ENCODE measurements at places on chromosomes 11 and 22.

GRCh38 chr11:78248191-78248590 is 59.5 kb downstream of the USP35 start:
- DNase-seq, result no peak

- DNase-seq, result no peak
These were observed 98.9 kb downstream of the MICAL3 start for GRCh38 chr22:17925431-17925841.

DNA sequence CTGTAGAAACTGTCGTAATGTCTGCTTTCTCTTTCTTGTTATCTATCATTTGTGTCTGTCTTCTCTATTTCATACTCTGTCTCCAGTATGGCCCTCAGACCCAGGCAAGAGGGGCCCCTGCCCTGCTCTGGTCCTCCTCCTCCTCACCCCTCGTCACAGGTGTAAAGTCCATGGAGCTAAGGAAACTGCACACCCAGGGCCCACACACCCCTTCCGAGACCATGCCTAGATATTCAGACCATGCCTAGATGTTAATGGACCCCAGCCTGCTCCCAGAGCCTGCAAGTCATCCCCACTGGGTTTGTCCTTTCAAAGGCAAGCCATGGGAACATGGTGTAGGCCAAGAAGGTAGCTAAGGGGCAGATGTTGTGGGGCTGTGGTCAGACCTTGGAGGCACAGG is 24.1 kb upstream of the ANO1 start:
- DNase-seq, result no peak

DNA sequence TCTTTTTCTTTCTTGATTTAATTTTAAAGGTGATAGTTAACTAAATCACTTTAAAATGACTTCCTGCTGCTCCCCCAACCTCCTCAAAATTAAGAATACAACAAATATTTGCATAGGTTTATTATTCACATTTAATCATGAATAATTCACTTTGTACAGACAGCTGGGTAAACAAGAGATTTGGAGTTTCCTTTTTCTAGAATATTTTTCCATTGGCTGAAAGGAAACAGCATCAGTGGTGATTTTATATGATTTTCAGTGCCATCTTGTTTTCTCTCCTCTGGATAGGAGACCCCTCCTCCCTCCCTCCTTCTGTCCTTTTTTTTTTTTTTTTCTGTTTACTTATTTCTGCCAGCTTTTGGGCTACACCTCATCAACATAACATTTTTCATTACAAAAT is 60.5 kb downstream of the LIF start:
- no peak for DNase-seq

DNA sequence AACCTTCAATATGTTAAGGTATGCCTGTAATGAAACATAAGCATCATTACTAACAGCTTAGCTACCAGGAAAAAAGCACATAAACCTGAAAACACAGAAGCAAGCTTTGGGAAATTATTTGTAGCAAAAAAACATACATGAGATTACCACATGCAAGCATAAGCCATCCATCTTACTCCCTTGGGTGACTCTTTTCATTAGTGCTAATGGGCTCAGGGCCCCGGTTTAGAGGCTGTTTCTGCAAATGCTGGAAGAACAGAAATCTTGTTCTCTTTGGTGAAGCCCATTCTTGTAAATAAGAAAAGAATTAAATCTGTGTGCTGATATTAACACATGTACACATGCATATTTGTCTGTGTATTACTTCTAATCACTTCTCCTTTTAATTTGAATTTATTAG is 314.3 kb downstream of the TTC28 start:
- no peak for DNase-seq

DNA sequence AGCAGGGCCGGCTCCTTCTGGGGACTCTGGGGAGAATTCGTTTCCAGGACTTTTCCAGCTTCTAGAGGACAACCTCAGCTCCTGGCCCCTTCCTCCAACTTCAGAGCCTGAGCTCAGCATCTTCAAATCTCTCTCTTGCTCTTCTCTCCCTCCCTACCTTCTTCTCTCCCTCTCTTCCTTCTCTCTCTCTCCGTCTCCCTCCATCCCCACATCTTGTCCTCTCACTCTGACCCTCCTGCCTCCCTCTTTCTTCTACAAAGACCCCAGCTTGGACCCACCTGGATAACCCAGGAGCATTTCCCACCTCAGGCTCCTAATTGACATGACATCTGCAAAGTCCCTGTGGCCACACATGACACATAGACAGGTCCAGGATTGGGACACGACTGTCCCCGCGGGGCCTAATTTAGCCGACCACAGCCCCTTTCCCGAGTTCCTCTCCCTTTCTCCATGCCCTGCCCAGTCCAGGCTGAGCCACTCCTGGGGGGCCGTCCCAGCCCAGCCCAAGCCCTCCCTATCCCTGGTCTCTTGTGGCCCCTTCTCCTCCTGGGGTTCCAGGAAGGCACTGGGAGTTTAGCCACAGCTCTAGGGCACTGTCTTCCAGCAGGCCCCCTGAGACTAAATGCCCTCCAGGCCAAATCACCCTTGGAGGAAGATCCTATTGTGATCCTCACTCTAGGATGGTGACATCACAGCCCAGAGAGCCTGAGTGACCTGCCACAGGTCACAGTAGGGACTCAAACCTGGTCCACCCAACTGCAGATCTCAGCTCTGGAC is 36.9 kb downstream of the IGLL5 start:
- no peak for DNase-seq

- DNase-seq, result no peak
These were observed 73.4 kb upstream of the PARVG start for GRCh38 chr22:44107340-44107739.

DNA sequence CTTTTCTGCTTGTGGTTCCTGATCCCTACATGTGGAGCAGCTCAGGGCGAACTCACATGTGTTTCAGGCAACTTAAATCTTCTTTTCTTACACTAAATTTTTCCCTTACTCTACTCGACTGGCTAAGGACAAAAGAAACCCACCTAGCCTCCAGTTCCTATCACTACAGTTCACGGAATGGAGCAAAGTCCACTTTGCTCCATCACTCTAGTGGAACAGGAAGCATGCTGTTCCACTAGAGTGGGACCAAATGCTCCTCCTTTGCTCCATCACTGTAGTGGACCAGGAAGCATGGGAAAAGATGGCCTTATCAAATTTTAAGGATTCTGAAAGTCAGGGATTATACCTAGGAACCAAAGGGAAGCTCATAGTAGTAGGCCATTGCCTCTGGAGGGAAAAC is 36.1 kb downstream of the PDE3B start:
- no peak for DNase-seq

GRCh38 chr11:123580557-123581275 is 73.7 kb downstream of the SCN3B start:
- peak; percentile 65 for DNase-seq

- DNase-seq, result no peak
These were observed 32.2 kb downstream of the BRD1 start for GRCh38 chr22:49795521-49795920.

DNA sequence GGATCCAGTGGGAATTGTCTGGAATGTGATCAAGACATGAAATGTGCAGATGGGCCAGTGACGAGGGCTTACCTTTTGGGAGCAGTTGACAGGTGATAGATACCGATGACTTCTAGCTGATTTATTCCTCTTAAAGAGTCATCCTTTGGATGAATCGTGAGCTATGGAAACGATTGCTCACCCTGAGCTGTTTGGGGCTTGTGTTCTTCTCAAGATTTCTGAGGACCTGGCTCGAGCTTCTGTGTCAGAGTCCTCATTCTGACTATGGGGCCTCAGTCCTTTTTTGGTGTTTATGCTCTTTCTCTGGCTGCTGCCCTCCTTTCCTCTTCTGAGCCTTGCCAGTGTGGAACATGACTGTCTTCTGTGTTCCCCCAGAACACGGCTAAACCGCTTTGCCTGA is 11.9 kb upstream of the AMPD3 start:
- no peak for DNase-seq

GRCh38 chr22:47251911-47252310 is 489.5 kb downstream of the TBC1D22A start:
- DNase-seq, result no peak

DNA sequence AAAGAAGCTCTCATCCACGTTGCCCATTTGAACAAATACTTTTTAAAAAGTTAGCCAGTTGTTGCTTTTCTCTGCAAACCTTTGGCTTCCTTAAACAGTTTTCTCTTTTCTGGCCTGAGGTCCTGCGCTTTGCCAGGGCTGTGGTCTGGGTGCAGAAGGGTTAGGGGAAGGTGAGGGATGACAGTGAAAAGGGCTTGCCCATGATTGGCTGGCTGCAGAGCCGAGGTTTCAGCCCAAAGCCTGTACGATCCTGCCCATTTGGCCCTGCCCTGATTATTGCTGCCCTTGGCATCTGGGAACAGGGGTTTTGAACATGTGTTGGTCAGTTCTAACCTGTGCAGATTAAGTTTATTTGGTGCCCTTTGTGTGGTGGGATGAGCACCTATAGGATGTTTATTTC is 1.5 kb downstream of the INCENP start:
- no peak for DNase-seq

GRCh38 chr11:93846411-93846810 is 4.0 kb downstream of the VSTM5 start:
- no peak for DNase-seq

DNA sequence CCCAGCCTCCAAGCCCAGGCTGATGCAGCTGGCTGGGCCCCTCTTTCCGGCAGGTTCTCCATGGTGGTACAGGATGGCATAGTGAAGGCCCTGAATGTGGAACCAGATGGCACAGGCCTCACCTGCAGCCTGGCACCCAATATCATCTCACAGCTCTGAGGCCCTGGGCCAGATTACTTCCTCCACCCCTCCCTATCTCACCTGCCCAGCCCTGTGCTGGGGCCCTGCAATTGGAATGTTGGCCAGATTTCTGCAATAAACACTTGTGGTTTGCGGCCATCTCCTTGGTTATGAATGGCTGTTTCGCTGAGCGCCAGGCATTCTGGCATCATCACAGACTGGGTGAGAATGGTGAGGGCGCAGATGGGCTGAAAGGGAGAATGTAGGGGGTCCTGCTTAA is 3.6 kb downstream of the PRDX5 start:
- DNase-seq, result no peak

GRCh38 chr11:60947700-60948099 is 4.3 kb downstream of the SLC15A3 start:
- no peak for DNase-seq

- DNase-seq, result no peak
These were observed 17.4 kb downstream of the ARVCF start for GRCh38 chr22:19998991-19999820.

DNA sequence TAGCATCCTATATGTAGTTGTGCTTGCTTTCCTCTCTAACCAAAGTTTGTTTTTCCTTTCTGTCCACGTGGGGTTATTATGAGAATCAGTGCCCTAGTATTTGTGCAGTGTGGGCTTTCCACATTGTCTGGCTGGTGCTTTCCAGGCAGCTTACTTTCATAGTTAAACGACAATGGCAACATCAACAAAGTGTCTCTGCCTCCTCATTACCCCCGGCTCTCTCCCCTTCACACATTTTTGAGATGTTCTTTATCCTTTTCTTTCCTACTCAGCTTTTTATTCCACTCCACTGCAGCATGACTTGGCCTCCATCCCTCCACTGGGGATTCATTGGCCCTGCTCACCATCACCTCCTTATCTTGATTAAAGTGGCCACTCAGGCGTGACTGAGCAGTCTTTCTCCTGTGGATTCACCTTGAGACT is 19.1 kb downstream of the SPECC1L start:
- DNase-seq, result no peak

DNA sequence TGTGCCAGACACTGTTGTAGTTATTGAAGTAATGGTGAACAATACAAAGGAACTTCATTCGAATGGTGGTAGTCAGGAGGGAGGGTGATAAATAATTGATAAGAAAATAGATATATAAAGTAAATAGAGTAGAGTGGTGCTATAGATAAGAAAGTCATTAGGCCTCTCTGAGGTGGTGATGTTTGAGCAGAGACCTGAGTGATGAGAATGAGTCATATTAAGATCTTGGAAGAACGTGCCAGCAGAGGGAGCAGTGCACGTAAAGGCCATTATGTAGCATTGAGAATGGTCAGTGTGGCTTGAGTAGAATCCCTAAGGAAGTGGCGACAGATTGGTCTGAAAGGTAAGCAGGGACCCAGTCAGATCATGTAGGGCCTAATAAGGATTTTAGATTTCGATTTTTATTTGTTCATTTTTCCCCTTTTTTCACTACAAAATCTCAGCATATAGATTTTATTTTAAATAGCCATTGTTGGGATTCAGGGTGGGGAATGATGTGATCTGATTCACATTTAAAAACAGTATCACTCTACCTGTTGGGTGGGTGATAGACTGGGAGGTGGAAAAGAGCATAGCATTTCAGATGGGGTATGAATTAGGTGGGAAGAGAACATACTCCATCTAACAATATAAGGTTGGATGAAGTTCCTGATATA is 44.7 kb downstream of the CCDC90B start:
- peak; percentile 76 for DNase-seq

GRCh38 chr11:128686021-128686741 is 7.7 kb upstream of the FLI1 start:
- no peak for DNase-seq
